Hematopoietic multipotent progenitor cell (in vitro differentiated cells): ENCODE measurements at places on chromosomes 16 and 17. TPM values are rescaled to one million over a fixed set of nuclear protein-coding genes. Genes with fewer than 3 reads are reported as not detected.
A peak's percentile ranks its signal among the peaks of the same experiment; 100 is the strongest.

Gene LRRC75A
- 11.0 TPM for total RNA-seq

Gene DPEP2
- 55.2 TPM for total RNA-seq

- no peak for DNase-seq
Observed at GRCh38 chr16:21274172-21274726, 3.8 kb downstream of the CRYM start.

- DNase-seq = no peak
Observed at GRCh38 chr16:9612267-9612666, 520.8 kb downstream of the HAPSTR1 start.

Gene FLYWCH2
- total RNA-seq = 54.1 TPM

DNA sequence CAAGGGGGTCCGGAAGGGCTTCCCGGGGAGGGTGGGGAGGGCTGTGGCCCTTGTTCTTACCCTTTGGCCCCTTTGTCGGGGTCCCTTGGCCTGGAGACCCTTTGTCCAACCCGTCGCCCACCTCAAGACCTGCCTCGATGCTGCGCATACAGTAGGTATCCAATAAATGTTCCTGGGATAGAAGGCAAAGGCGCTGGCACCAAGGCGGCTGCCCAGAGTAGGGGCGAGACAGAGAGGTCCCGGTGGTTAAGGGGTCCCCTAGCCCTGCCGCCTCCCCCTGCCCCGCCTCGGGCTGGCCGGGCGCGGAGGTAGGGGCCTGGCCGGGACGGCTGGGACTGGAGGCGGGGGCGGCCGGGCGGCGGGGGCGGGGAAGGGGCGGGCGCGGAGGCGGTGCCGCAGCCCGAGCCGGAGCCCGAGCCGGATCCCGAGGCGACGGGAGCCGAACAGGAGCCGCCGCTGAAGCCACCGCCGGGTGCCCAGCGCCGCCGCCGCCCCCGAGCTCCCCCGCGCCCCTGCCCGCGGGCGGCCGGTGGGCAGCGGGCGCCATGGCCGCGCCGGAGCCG, at the start of gene NHERF2:
Gene NHERF2, plus strand, starts transcription at position 442 of the 563 bp plus-strand sequence. Its CDS starts 104 bp downstream, at position 546.
- no peak for DNase-seq

Gene OR3A3
- total RNA-seq = under 0.01 TPM

- DNase-seq = no peak
Observed at GRCh38 chr17:2406903-2407790, 6.3 kb upstream of the MNT start.

DNA sequence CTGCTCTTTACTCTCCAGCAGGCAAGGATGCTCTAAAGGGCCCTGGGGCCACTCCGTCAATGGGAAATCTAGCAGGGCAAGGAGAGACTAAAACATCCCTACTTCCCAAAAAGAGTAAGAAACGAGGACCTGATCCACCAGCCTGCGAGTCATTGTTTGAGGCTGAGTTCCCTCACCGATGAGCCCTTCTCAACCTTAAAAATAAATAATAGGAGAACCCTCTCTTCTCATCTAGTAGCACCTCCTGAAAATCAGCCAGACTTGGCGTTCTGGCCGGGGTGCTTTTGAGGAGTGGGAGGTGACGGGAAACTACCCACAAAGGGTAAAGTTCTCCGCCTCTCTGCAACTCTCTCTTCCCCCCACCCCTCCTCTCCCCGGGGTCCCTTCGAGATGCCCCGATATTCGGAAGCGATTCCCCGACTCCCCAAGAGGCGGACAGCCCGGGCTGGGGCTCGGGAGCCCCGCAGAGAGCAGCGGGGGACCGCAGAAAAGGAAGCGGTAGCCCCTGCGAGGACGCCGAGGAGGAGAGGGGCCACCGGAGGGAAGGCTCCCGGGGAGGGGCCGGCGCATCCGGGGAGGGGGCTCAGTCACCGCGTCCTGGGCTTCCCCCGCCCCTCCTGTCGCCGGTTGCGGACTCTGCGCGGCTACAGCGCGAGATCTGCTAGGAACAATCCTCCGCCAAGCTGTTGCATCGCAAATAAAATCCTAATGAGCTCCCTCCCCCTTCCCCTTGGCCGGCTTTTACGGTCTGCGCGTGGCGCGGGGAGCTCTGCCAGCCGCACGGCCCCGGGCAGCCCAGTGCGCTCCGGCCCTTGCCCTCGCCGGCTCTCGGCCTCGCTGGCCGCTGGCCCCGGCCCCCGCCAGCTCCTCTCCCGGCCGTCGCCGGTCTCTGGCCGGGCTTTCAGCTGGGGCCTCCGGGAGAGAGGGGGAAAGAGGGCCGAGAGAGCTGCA, 1.3 kb downstream of the HOXB9 start:
- DNase-seq = peak; percentile 45

Gene TERB1
- not detected for total RNA-seq

- no peak for DNase-seq
Observed at GRCh38 chr17:28874750-28875149, 19.9 kb downstream of the ERAL1 start.

Gene TMC8
- total RNA-seq = 75.1 TPM

Gene TBC1D28
- total RNA-seq = under 0.01 TPM

DNA sequence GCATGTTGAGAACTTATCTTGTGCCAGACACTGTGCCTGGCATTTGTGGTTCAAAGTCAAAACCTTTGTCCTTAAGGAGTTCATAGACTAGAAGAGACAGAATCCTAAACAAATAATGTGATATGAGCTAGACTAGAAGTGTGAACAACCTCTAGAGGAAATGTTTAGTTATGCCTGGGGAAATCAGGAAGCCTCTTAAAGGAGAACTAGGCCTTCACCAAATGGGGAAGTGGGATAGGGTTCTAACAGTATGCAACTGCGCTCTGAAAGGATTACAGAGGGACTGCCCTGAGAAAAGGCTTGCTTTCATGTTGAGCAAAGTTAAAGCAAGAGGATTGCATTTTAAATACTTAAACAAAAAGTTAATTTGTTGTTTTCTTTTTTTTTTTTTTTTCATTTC, 4.9 kb downstream of the RUNDC1 start:
- peak; percentile 50 for DNase-seq

Gene ABCC11
- under 0.01 TPM for total RNA-seq

Gene TNFSF13
- total RNA-seq = 15.3 TPM

- no peak for DNase-seq
Observed at GRCh38 chr16:57892041-57892440, 78.9 kb downstream of the CNGB1 start.

Gene NUBP1
- total RNA-seq = 26.7 TPM

GRCh38 chr17:13076905-13077304, 59.1 kb upstream of the ELAC2 start:
- DNase-seq = no peak

GRCh38 chr17:70318051-70318450, 148.7 kb downstream of the KCNJ2 start:
- DNase-seq = no peak

Gene PRR35
- total RNA-seq = under 0.01 TPM

GRCh38 chr17:33506889-33507650, 214.0 kb upstream of the ASIC2 start:
- DNase-seq = no peak

DNA sequence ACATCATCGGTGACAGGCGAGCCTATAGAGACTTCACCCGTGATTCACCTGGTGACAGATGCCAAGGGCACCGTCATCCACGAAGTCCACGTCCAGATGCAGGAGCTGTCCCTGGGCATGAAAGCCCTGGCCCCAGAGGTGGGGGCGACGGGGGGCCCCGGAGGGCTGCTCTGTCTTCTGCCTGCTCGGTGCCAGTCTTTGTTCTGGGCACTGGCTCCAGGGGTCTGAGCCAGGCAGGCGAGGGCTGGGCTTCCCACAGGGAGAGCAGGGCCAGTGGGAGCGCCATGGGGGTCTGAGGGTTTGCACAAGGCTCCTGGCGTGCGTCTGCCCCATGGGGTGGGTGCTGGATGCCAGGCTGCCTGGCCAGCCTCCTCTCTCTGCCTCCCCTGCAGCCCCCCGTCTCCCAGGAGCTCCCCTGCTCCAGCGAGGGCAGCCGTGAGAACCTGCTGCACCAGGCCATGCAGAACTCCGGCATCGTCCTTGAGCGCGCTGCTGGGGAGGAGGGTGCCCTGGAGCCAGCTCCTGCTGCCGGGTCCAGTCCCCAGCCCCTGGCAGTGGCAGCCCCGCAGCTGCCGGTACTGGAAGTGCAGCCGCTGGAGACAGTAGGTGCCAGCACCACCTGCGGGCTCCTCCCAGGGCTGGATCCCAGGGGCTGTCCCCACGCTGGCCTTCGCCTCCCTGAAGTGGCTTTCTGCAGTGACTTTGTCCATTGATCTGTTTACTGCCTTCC, 3.0 kb upstream of the DNASE1L2 start:
- no peak for DNase-seq

Gene KRT25
- not detected for total RNA-seq

DNA sequence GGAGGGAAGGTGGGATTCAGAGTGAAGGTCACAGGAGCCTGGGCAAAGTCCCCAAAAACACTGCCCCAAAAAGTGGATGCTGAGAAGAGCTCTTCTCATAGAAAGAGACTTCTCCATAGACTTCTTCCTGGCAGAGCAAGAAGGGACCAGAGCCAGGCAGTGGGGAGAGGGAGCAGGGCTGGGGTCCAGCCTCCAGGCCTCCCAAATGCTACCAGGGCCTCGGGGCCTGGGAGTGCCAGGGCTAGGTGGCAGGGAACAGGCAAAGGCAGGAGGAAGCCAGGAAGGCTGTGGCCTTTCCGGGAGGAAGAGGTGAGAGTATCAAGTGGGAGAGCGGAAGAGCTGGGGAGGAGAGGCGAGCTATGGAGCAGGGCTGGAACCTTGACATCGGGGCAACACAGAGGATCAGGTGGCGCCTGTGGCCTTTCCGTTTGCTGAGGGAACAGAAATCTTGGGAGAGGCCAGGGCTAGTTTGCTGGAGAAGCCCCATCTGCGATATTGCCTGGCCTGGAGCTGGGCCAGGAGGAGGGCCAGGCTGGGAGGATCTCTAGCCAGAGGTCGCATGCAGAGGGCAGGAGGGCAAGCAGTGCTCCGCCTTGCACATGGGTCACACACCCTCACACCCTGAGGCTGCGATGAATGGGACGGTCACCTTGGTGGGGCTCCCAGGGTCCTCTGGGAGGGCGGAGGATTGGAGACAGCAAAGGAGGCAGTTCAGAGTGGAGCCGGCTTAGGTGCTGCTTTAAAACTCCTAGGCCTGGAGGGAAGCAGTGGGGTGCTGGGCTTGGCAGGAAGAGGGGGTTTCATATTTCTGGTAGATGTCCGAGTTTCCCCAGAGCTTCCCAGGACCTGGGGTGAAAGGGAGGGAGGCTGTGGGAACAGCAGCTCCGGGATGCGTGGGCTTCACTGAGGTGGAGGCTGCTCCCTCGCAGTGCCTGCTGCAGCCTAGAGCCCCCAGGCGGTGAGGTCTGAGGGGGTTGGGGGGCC, 3.4 kb downstream of the SLC16A5 start:
- no peak for DNase-seq

Gene CCL15
- not detected for total RNA-seq

GRCh38 chr17:58254803-58255202, 16.4 kb downstream of the LPO start:
- no peak for DNase-seq

Gene KIF2B
- under 0.01 TPM for total RNA-seq

Gene ABCA8
- total RNA-seq = under 0.01 TPM

Gene ALDH3A1
- 0.81 TPM for total RNA-seq
